ENCODE measurements at places on chromosomes 1 and 21.

DNA sequence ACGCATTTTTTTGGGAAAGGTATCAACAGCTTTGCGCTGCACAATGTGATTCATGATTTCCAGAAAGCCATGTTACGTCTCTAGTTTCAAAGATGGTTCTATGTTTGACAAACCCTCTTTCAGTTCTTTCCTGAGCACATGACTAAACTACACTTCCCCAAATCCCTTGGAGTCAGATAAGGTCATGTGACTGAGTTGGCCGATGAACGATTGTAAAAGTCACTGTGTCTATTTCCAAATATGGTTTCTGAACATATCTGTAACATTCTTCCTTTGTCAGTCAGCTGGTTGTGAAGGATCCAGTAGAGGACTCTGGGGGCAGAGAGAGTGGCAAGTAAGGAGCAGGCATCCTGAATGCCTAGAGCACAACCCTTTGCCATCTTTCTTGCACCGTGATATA is 35.4 kb downstream of the TMPRSS15 start:
- DNase-seq, result no peak

GRCh38 chr1:6028042-6028850 is 17.4 kb upstream of the KCNAB2 start:
- DNase-seq, result no peak

DNA sequence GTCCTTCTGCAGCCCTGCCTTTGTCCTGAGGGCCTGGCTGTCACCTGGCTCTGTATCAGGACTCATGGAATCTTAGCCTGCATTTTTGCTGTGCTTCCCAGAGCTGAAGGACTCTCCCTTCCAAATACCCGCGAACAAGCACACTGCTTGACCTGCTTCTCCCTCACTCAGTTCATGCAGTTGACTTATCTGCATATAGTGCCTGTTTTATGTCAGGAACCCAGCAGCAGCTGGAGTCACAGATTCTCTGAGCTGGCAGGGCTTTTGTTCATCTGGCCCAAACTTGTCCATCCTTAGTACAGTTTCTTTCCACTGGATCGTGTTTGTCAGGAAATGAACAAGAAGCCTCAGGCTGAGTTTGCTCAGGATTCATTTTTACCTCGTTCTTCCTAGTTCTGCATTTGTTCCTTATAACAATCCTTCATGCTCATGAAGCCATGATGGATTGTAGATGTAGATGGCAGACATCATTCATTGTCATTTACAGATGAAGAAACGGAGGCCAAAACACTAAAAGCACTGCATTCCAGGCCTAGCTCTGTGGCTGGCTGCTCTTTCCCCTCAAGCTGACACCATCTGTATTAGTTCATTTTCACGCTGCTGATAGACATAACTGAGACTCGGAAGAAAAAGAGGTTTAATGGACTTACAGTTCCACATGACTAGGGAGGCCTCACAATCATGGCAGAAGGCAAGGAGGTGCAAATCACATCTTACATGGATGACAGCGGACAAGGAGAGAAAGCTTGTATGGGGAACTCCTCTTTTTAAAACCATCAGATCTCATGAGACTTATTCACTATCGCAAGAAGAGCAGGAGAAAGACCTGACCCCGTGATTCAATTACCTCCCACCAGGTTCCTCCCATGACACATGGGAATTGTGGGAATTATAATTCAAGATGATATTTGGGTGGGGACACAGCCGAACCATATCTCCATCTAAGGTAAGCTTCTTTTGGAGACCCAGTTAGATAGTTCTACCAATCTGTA is 150.9 kb downstream of the HIVEP3 start:
- no peak for DNase-seq

GRCh38 chr1:93715529-93716126 is 34.0 kb upstream of the BCAR3 start:
- no peak for DNase-seq

DNA sequence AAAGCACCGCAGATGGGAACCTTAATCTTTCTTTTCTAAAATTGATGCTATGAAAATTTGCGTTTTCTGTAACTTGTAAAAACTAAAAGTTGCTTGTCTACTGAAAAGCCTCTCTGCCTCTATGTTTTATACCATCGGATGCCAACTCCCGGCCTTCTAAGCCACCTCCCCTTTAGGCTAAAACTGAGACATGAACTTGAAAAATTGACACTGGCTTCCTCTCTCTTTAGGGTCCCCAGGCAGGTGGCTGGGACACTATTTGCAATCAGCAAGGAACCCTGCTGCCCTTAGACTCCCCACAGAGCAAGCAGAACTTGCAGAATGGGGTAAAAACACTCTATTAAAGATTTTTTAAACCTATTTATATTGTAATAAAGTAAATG is 151.1 kb upstream of the CAMK1G start:
- DNase-seq, result no peak

DNA sequence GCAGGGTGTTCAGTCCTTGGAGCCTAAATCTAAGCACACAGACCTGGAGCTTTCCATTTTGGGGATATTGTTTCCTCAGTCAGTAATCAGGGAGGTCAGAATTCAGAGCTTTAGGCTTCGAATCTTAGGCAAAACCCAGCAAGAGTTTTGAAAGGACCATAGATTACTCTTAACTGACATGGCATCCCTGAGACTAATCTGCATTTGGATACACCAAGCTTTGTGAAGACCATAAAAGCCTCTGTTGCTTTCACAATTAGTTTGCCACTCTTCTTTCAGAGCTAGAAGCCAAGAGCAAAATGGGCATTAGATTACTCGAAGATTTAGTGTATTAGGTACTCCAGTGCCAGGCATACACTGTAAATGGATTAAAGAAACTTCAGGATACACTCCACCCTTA is 131.8 kb upstream of the GREM2 start:
- peak; percentile 12 for DNase-seq

DNA sequence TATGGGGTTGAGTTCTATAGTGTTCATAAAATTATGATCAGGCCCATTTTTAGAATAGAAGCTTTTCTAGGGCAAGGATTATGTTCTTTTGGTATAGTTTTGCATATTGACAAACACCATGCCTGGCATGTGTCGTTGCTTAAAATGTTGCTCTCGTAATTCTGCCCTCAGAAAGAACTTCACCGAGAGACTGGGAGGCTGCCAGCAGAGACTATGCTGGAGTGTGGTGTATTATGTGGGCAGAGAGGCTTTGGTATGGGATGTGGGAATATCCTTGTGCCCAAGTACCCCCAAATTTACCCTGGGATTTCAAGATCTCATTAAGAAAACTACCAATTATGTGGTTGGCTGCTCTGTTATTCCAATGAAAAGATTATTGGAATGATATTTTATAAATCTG is 27.9 kb downstream of the PGM1 start:
- DNase-seq, result no peak

- DNase-seq, result no peak
These were observed 14.8 kb downstream of the ARHGEF16 start for GRCh38 chr1:3469104-3469848.

GRCh38 chr21:39263372-39263771 is 50.1 kb downstream of the BRWD1 start:
- DNase-seq, result no peak

- no peak for DNase-seq
These were observed 242.2 kb upstream of the ADGRL2 start for GRCh38 chr1:81558291-81559076.

- no peak for DNase-seq
These were observed 32.2 kb downstream of the VASH2 start for GRCh38 chr1:212982430-212983152.

DNA sequence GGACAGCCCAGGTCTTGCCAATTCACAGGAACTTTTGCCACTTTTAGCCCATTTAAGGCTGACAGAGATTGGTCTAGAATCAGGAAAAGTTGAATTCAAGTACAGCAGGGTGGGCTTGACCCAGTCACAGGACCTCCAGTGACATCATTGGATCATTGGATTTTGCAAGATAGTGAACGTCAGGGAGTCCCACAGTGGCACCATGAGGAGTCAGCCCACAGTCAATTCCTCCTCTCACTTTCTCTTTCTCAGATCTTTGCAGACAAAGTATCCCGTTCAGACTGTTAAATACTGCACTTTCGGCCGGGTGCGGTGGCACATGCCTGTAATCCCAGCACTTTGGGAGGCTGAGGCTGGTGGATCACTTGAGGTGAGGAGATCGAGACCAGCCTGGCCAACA is 57.9 kb upstream of the TLR5 start:
- no peak for DNase-seq

- DNase-seq, result no peak
These were observed 1106.4 kb downstream of the AMY1C start for GRCh38 chr1:104856091-104856490.

GRCh38 chr1:147897029-147897752 is 5.4 kb upstream of the GJA8 start:
- no peak for DNase-seq

DNA sequence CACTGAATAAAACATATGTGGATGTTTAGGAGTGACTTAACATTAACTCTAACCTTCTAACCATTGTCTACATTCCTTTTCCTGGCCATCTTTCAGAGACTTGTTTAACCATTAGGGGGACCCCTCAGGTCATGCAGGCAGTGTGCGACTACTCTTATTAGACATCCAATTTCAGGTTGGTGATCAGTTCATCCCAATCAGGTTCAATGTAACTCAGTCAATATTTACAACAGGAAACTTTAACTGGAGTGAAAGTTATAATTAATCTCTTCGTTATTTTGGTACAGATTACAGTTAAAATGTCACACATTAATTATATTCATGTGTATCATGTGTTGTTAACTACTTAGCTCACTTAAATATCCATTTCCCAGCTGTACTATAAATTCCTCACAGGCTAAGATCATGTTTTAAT is 68.8 kb upstream of the RGS1 start:
- no peak for DNase-seq

- peak; percentile 76 for DNase-seq
These were observed 600.5 kb downstream of the USP25 start for GRCh38 chr21:16330082-16330907.

DNA sequence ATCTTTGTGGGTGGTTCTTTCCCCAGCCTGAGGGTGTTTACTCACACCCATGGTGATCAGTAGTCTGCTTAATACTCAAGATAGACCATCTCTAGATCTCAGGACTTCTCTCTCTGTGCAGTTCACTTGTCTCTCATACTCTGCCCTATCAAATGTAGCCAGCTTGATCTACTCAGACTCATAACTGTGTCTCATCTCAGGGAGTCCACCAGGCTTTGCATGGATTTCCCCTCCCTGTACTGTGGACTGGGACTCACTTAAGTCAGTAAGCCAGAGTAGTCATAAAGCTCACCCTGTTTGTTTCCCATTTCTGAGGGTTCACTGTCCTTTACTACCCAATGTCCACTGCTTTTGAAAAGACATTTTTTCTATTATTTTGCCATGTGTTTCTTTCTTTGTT is 41.8 kb downstream of the LYPLAL1 start:
- no peak for DNase-seq

- DNase-seq, result no peak
These were observed 10.6 kb downstream of the RGSL1 start for GRCh38 chr1:182460550-182460951.

DNA sequence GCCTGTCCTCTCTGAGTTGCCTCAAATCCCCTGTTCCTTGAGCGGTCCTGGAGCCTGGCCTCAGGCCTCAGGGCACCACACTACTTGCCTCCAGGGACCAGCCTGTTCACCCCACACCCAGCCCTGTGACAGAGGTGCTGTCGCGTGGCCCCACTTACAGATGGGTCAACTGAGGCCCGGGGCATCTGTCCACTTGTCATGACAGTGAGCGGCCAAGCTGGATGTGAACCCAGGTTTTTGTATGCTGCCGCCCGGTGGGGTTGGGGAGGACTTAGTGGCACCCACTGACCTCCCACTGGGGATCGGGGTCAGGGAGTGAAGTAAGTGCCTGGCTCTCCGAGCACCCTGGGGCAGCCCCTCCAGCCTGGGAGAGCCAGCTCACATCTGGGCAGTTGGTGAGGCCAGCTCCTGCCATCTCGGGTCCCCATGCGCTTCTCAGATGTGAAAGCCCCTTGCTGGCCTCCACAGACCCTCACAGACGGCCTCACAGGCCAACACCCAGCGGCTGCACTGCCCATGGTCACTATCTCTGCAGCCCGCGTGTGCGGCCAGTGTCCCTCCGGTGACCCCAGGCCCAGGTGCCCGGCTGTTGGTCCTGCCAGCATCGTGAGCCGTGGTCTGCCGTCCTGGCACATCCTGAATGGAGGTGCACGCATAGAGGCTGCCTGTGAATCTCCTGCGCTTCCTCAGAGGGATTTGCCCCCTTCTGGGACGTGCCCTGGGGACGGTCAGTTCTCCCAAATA is 9.3 kb upstream of the FAAP20 start:
- DNase-seq, result no peak

- no peak for DNase-seq
These were observed 276.1 kb downstream of the LMX1A start for GRCh38 chr1:165080253-165080896.

GRCh38 chr1:235673981-235674380 is 24.4 kb upstream of the GNG4 start:
- DNase-seq, result no peak

GRCh38 chr1:149843431-149844041 is 55.8 kb upstream of the BOLA1 start:
- no peak for DNase-seq

GRCh38 chr21:29279558-29279957 is 19.2 kb upstream of the BACH1 start:
- no peak for DNase-seq

GRCh38 chr1:86155051-86155806 is 1.3 kb downstream of the COL24A1 start:
- no peak for DNase-seq

GRCh38 chr1:87718241-87718950 is 389.7 kb downstream of the LMO4 start:
- DNase-seq, result no peak

GRCh38 chr1:108801101-108801500 is 54.6 kb downstream of the STXBP3 start:
- no peak for DNase-seq

GRCh38 chr1:54340878-54341277 is 65.3 kb downstream of the SSBP3 start:
- no peak for DNase-seq

DNA sequence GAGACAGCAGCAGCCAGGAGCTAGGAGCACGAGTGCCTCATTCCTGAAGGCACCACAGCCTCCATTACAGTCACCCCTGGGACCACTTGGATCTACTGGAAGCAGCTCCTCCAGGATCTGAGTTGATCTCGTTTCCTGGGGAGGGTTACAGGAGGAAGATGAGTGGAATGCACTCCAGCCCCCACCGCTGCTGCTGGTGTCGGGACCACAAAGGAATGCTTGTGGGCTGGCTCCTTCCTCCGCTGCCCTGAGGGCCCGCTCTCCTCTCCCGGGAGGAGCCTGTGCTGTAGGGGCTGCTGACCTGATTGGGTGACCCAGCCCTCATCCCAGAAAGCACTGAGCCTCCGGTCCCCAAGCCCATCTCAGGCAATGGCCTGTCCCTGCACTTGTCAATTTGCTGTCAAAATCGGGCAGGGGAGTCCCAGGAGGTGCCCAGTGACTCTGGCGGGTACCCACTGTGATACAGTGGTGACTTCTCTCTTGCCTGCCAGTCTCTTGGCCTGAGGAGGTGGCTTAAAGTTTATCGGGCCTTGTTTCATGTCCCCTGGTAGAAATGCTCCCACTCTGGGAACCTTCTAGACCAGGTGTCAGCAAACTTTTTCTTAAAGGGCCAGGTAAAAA is 23.1 kb downstream of the IL10RB start:
- no peak for DNase-seq
